ENCODE measurements at places on chromosomes 11 and 22.

DNA sequence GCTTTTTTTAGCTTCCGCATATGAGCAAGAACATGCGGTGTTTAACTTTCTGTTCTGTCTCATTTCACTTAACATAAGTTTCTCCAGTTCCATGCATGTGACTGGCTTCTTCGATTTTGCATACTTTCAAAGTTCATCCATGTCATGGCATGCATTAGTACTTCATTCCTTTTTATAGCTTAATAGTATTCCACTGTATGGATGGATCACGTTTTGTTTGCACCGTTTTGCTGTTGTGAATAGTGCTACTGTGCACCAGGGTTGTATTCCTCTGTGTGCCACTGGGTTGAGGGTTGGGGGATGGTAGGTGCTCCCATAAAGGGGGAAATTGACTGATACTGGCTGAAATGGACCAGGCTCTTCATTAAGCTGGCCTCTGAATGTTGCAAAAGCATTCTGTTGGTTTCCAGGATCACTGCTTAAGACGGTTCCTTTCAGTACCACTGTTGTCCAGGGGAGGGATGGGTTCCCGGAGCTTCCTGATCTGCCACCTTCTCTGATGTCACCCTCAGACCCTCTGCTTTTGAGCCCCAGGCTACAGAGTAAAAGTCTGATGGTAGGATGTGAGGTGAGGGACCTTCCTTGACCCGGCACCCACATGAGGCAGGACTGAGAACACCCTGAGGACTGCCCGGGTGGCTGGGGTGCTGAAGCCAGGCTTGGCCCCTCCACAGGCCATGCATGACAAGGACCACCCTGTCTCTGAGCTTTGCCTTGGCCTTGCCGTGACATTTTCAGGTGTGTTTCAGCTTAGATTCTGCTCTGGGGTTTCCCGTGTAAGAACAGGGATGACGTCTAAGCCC lies 24.4 kb downstream of the DGCR6L start:
- no peak for DNase-seq

GRCh38 chr11:62018981-62019664 lies 51.7 kb upstream of the FTH1 start:
- DNase-seq, result no peak

- DNase-seq, result peak; percentile 54
Measured at GRCh38 chr11:56841210-56841810, 92.8 kb upstream of the OR9G4 start.

- no peak for DNase-seq
Measured at GRCh38 chr22:49013707-49014106, 814.0 kb downstream of the BRD1 start.

DNA sequence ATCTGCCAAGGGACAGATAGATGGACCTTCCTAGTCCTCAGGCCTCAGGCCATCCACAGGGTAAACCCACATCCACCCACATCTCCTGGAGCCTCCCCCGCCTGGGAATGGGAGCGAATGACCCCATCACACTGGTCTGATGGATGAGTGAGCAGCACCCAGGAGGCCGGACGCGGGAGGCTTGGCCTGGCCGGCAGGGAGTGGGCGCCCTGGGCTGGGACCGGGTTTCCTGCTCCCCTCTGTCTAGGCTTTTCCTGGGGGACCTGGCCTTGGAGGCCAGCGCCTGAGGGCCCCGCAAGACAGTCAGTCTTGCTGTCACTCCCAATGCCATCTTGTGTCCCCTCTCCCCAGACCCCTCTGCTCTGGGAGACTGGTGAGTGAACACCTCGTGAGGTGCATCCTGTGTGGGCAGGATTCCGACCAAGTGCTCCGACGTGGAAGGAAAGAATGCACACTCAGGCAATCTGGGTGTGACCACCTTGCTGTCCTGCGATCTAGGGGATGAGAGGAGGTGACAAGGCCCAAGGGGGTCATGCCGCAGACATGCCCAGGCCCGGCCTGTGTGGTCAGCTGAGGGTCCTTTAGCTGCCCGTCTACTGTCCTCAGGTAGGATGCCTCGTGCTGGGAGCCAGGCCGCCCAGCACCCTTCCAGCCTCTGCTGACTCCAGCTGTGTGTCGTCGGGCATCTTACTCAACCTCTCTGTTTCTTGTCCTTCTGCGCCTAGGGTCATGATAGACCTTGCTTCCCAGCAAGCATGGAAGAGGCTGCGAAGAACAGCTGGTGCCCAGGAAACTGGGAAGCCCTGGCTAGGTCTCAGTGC lies 26.5 kb upstream of the WNT7B start:
- DNase-seq, result no peak

DNA sequence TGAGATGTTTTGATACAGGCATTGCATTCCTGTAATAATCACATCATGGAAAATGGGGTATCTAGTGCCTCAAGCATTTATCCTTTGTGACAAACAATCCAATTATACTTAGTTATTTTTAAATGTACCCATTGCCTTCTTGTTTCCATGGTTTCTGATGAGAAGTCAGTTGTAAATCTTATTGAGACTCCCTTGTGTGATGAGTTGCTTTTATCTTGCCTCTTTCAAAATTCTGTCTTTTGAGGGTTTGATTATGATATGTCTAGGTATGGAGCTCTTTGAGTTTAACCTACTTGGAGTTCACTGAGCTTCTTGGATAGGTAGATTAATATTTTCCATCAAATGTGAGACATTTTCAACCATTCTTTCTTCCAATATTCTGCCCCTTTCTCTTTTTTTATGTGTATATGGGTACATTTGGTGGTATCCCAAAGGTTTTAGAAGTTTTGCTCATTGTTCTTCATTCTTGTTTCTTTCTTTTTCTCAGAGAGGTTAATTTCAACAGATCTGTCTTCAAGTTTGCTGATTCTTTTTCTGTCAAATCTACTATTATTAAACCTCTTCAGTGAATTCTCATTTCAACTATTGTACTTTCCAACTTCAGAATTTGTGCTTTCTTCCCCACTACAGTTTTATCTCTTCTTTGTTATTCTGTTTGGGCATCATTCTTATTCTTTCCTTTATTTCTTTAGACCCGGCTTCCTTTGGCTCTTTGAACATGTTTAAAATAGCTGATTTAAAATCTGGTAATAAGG lies 13.7 kb downstream of the NAGA start:
- DNase-seq, result no peak

DNA sequence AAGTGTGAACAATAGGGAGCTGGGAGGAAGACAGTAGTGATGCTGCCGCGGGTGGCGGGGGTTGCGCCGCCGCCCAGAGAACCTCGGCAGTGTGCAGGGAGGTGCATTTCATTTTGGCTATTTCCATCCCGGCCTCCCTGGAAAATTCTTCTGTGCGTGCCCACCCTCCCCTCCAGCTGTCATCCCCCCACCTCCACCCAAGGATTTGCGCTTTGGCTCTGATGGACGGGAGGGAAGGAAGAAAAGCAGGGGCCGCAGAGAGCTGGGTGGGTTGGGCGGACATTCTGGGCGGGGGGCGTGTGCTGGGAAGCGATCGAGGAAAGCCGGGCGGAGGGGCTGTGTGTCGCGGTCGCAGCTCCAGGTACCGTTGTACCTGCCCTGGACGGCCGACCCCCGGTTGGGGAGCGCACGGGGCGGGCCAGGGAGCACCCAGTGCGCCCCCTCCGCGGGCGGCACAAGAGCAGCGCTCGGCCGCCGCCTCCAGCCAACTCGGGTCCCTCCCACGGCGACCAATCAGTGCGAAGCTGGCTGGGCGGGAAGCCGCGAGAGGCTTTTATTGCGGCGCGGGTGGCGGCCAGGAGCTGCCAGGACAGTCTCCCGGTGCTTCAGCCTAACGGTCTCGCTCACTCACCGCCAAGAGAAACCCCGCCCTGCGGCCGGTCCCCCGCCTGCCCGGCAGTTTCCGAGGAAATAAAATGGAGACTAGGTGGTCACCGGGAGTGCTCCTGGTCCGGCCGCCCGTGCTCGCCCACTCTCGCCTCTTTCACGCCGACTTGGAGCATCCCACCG lies 1.6 kb downstream of the NCAM1 start:
- peak; percentile 82 for DNase-seq

DNA sequence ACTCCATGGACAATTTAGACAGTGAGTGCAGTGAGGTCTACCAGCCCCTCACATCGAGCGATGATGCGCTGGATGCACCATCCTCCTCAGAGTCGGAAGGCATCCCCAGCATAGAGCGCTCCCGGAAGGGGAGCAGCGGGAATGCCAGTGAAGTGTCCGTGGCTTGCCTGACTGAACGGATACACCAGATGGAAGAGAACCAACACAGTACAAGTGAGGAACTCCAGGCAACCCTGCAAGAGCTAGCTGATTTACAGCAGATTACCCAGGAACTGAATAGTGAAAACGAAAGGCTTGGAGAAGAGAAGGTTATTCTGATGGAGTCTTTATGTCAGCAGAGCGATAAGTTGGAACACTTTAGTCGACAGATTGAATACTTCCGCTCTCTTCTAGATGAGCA lies 51.4 kb downstream of the SPECC1L start:
- DNase-seq, result no peak

GRCh38 chr11:1966531-1966930 lies 19.4 kb downstream of the MRPL23 start:
- no peak for DNase-seq

DNA sequence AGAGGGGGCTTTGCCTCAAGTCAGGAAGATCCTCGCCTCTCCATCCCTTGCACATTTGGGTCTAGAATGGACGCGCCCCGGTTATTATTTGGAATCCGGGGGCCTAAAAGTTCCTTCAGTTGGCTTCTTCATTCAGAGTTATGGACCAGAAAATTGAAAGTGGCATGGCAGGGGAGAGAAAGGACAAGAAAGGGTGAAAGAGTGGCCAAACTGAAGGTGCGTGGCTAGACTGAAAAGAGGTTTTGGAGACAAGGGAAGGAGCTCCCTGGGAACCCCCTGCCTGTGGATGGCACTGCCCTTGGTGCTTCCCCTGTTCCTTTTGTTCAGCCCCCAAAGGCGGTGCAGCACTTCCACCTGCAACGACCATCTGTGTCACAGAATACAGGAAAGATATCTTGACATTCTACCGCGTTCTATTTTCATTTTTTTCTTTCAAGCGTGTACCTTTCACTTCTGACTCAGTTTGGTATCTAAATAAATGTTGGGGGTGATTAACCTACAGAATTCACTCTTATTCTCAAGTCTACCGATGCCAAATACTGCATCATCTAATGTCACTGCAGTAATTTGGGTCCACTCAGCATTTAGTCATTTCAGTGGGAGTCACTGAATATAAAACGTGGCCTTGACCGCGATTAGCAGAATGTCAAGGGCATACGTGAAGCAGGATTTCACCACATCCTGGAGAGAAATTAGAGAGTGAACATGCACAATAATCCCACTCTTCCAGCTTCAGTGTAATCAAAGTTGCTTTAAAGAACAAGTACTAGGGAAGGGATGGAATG lies 88.1 kb upstream of the ARHGAP32 start:
- no peak for DNase-seq

DNA sequence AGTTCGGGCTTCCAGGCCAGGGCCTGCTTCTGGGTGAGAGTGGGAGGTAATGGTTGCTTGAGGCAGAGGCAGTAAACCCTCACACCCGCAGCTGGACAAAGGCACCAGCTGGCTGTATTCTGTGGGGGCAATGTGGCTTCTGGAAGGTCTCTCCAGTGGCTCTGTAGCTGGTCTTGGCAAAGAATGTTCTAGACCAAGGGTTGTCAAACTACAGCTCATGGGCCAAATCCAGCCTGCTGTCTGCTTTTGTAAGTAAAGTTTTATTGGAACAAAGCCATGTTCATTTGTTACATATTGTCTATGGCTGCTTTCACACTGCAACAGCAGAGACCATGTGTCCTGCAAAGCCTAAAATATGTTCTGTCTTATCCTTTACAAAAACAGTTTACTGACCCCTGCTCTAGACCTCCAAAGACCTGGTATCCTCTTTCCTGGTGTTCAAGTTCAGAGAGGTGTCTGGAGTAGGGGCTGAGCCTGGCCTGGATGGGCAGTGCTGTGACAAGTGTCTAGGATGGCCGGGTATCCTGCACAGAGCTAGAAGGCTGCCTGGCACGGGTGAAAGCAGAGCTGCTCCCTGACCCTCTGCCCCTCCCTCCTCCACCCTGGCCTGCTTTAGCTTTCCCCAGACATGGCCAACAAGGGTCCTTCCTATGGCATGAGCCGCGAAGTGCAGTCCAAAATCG lies 3.4 kb downstream of the TAGLN start:
- no peak for DNase-seq

Measured in globus pallidus (tissue), 1 donor.